ENCODE measurements at places on chromosomes 1 and 21. TPM values are rescaled to one million over a fixed set of nuclear protein-coding genes. Genes with fewer than 3 reads are reported as not detected.

The TTC22 gene
- total RNA-seq = 11.0 TPM

The HAO2 gene
- total RNA-seq = not detected

The VTCN1 gene
- total RNA-seq = not detected

The SYPL2 gene
- not detected for total RNA-seq

The KRTAP13-2 gene
- total RNA-seq = not detected

The VAV3 gene
- 2.0 TPM for total RNA-seq

The ACTA1 gene
- total RNA-seq = 0.15 TPM

The CFAP107 gene
- total RNA-seq = not detected

The KLHL21 gene
- total RNA-seq = 26.0 TPM

The STIL gene
- 28.4 TPM for total RNA-seq

The HES3 gene
- not detected for total RNA-seq

The LINGO4 gene
- 0.10 TPM for total RNA-seq

The PKP1 gene
- total RNA-seq = not detected

The CFHR2 gene
- not detected for total RNA-seq

The EFNA3 gene
- total RNA-seq = 0.90 TPM

The PADI1 gene
- total RNA-seq = not detected

The GJB4 gene
- not detected for total RNA-seq

The FCMR gene
- total RNA-seq = 65.7 TPM

The C4BPA gene
- total RNA-seq = not detected

The ANGPTL1 gene
- total RNA-seq = not detected

The PCSK9 gene
- not detected for total RNA-seq

The LCE1D gene
- not detected for total RNA-seq

The CRP gene
- not detected for total RNA-seq

The PFKFB2 gene
- 4.9 TPM for total RNA-seq

The NCAM2 gene
- total RNA-seq = not detected

The BSND gene
- not detected for total RNA-seq

The OR14I1 gene
- not detected for total RNA-seq

The KRTAP13-1 gene
- total RNA-seq = not detected

The PTPRC gene
- 773 TPM for total RNA-seq

The C1QTNF12 gene
- total RNA-seq = 1.5 TPM

The LEMD1 gene
- 1.7 TPM for total RNA-seq

The KLHDC8A gene
- not detected for total RNA-seq

The CRYAA gene
- total RNA-seq = not detected

The OR2L2 gene
- total RNA-seq = 0.07 TPM

The MAGOH gene
- 71.7 TPM for total RNA-seq

The INSRR gene
- 0.63 TPM for total RNA-seq

The SLAMF7 gene
- 60.1 TPM for total RNA-seq

The RGSL1 gene
- total RNA-seq = not detected

The CASZ1 gene
- total RNA-seq = 9.5 TPM

The MOB3C gene
- 29.4 TPM for total RNA-seq

The MRPL55 gene
- total RNA-seq = 34.6 TPM
